Right renal pelvis (tissue), 4 donors: ENCODE measurements at places on chromosomes 1 and 21.

DNA sequence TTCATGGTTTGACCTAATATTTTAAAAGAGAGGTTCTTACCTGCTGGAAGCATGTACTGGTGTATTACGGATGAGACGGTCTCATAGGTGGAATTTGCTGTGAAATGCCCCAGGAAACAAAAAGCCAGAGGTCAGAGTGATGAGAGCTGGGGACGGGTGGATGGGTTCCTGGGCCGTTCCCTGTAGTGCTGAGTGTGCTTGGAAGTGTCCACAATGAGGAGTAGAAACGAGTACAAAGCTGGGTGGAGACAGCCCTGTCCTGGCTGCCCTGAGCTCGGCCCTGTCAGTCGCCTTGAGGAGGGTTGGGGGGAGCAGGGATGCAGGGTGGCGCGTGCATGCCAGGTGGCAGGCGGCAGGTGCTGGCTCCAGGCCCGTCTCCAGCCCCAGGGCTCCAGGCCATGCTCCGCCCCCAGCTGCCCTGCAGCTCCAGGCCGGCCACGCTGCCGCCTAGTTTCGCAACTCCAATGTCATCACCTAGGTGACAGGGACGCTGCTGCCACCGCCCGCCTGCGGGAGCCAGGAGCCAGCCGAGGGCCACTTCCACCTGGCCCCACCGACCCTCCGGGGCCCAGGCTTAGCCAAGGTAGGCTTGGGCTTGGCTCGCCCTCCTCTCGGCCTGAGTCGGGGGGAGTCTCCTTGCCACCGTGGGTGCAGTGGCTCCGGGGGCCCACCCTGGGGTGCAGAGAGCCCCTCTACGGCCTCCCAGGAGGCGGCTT lies 16.4 kb downstream of the TP73 start:
- no peak for DNase-seq

- no peak for DNase-seq
Observed at GRCh38 chr1:4395158-4395557, 259.3 kb upstream of the AJAP1 start.

DNA sequence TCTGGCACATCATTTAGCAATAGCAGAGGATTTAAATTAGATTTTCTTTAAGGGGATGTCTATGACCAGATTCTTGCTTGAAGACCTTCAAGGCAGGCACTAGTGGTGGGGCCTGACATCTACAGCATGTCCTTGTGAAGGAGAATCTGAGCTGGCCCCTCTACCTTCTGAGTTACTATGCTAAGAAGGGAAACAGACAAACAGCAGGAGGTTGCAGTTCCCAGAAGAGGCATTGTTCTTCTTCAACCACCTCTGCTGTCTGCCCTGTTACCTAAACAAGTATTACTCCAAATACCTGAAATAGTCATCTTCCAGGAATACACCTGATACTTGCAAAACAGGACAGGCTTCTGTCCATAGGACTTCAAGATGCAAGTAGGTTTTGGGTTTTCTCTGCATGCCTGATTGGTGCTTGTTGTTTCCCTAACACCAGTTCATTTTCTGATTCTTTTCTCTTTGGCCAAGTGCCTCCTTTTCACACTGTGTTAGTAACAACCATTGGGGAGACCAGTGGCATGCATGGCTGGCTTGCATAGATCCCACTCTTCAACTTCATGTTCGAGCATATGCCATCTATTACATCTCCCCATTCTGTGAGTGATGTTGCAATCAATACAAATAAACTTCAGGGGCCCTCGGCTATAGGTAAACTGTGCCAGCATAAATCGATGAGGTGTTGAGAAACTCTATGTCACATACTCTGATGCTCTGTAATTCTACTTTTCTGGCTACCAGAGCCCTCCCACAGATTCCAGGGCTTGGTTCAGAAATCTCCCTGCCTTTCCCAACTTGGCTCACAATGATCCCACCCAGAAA lies 93.0 kb upstream of the DUSP10 start:
- DNase-seq = no peak

GRCh38 chr1:3881193-3881480 lies 18.9 kb downstream of the C1orf174 start:
- no peak for DNase-seq

- peak; percentile 73 for DNase-seq
Observed at GRCh38 chr1:155061381-155062150, 2.0 kb upstream of the EFNA4 start.

DNA sequence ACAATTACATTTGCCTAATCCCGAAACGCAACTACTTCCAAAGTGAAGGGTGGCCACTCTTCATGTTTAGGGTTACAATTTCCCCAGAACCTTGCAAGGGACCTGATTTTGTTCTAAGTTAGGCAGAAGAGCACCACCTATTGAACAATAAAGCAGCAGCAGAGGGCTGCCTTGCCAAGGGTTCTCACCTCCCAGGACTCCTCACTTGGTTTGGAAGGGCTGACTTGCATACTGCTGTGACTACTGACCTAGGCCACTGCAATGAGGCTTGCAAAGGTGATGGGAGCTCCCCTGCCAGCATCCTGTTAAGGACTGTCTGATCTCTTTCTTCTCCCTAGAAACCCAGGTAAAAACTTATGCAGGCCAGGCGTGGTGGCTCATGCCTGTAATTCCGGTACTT lies 14.2 kb downstream of the MTOR start:
- DNase-seq = no peak

DNA sequence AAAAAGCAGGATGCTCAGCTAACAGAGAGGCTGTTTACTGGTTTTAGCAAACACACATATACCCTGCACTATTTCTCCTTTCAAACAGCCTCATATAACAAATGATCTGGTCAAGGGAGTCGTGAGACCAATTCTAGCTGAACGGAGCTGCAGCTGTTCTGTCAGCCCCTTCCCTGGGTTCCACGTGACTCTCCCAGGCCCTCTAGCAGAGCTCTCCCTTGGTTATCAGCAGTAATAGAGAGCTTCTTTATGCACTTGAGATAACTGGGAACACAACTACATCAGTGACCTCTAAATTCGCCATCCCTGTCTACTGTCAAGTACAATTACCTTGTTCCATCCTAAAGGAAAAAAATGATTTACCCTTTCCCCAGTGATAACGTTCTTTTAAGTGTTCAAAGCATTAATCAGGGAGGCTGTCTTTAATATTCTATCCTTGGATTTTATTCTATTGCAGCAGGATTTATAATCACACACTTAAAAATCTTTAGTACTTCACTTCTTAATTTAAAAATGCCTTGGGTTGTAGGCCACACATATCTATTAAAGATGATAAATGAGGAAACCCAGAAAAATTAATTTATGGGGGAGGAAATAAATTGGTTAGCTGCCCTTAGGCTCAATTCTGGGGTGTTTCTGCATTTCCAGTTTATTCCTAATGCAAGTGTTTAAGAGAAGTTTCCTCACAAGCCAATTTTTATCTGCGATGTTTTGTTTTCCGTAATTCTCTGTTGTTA lies 28.2 kb downstream of the PTGER3 start:
- DNase-seq = no peak

- DNase-seq = no peak
Observed at GRCh38 chr1:206797534-206798383, 25.5 kb upstream of the IL10 start.

DNA sequence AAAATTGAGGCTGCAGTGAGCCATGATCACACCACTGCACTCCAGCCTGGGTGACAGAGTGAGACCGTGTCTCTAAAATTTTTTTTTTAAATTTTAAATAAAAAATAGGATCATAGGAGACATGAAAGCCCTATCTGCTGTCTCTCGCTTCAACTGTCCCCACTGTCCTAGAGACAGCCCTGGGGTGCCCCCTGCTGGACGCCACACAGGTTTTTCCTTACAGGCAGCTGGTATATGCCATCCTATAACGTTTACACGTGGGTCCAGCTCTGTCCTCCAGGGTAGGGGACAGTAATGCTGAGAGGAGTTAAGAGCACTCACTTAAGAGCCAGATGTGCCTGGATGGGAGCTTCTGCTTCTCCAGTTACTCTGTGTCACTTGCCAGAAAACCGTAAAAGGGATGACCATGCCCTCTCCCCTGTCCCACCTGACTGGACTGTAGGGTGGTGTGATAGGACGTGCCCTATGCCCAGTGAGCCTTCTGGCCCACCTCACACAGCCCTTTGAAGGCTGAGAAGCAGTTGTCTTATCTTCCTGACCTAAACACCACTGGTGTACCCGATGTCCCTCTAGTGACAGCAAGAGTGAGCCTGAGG lies 8.5 kb downstream of the FBXO2 start:
- no peak for DNase-seq

DNA sequence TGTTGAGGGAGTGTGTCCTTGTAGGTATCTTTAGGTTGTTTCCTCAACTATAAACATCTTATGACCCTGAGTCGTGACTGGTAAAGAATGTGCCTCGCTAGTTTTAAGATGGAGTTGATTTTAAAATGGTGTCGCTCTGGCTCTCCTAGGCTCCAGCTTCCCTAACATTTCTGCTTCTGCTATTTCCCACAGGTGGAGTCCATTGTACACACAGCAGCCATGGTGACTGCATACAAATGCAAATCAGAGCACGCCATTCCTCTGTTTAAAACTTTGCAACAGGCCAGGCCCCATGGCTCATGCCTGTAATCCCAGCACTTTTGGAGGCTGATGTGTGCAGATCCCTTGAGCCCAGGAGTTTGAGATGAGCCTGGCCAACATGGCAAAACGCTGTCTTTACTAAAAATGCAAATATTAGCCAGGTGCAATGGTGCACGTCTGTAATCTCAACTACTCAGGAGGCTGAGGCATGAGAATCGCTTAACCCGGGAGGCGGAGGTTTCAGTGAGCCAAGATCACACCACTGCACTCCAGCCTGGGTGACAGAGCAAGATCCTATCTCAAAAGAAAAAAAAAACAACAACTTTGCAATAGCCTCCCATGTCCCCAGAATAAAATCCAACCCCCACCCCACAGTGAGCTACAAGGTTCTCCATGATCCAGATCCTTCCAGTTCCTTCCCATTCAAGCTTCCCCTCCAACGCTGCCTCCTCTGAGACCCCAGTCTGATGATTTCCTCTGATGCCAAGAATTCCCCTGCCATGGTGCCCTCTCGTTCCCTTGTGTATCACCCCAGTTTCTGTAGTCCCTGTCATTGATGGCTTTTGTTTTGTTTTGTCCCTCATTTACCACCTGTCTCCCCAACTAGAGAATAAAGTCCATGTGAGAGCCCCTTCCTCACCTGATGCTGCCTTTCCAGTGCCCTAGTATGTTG lies 36.9 kb upstream of the KLHDC7A start:
- no peak for DNase-seq

DNA sequence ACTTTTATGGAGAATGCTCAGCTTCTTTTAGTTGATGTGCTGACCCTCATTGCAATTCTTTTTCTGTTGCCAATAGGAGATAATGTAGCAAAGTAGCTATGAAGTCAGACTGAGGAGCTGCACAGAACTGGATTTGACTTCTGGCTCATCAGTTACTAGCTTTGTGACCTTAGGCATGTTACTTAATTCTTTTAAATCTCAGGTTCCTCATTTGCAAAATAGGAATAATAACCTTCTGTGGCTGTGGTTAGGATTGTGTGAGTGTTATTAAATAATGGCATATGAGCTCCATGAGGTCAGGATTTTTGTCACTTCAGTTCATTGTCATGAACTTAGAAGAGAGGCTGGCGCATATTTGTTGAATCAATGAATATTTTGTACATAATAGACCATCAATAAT lies 237.6 kb upstream of the SGIP1 start:
- DNase-seq = no peak

GRCh38 chr1:32411261-32411660 lies 17.0 kb upstream of the BSDC1 start:
- DNase-seq = no peak

- DNase-seq = no peak
Observed at GRCh38 chr1:195981448-195982139, 626.6 kb downstream of the KCNT2 start.

DNA sequence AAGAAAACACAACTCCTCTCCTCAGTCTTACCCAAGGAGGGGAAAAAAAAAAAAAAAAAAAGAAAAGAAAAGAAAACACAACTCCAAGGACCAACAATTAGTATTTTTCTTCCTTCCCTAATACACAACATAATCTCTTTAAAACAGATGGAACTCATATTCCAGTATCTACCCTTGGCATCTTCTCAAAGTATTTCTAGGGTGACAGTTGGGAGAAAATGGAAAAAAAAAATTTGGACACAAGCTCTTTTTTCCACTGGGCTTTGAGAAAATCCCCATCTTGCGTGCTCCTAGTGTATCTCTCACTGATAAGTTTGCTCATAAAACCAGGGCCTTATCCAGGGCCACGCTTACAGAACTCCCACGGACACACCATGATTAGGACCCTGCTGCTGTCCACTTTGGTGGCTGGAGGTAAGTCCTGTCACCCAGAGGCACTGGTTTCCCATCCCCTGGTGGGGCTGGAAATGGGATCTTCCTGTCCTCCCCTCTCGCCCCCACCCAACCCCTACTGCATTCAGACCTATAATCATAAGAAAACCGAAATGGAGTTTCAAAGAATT lies at the start of gene CELA2B:
Gene CELA2B (plus strand): TSS at position 353 of the 563 bp plus-strand sequence. CDS start 22 bp downstream, at position 375.
- DNase-seq = no peak

DNA sequence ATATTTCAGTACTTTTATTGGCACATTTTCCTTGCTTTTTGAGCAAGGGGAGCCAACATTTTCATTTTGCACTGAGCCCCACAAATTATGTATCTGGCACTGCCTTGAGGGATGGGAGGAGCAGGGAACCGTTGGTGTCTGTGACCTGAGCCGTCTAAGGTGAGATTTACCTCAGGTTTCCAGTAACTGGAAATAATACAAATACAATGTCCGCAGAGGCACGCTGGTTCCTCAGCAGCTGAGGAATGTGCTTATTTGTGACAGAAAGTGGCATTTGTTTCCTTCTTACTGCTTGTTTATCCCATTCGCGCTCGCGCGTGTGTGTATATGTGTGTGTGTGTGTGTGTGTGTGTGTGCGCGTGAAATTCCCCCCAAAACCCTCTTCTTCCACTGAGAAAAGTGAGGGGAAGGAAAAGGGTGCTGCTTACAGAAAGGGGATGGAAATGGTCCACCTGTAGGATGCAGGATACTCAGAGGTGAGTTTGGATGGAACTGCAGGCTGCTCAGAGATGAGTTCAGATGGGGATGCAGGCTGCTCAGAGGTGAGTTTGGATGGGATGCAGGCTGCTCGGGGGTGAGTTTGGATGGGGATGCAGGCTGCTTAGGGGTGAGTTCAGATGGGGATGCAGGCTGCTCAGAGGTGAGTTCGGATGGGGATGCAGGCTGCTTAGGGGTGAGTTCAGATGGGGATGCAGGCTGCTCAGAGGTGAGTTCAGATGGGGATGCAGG lies 30.2 kb upstream of the SLAMF1 start:
- DNase-seq = no peak

GRCh38 chr1:66243548-66244130 lies 290.3 kb upstream of the SGIP1 start:
- no peak for DNase-seq
